ENCODE measurements at places on chromosomes 6 and 20.

- no peak for DNase-seq
Measured at GRCh38 chr20:58136149-58136484, 92.3 kb downstream of the ANKRD60 start.

- no peak for DNase-seq
Measured at GRCh38 chr6:27452496-27452897, 20.4 kb downstream of the ZNF184 start.

- DNase-seq: peak; percentile 1
Measured at GRCh38 chr20:23163562-23163961, 77.4 kb upstream of the CD93 start.

DNA sequence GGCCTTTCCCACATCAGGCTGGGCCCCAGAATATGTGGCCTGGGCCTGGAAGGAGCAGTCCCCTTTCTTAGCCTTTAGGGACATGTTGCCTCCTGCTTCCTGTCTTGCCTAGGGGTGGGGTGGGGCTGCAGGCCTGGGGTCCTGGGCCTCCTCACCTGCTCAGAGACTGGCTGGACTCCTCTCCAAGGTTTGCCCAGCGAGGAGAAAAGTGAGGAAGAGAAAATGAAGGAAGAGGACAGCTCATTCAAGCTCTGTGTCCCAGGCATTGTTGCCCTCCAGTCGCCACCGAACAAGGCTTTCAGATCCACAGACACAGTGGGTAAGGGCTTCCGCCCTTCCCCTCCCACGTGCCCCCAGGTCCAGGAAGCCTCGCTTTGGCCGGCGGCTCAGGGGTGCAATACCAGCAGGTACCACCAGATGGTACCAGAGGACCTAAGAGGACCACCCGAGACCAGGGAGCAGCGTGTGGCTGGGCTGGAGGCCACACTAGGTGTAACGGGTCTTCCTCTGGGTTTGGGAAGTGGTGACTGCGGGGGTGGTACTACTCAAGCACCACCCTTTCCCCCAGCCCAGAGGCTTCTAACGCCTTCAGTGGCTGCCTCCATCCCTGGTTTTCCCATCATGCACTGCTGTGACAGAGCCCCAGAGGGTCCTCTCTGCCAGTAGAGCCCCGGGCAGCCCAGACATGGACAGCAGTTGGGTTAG, 5.5 kb upstream of the BAK1 start:
- peak; percentile 85 for DNase-seq

DNA sequence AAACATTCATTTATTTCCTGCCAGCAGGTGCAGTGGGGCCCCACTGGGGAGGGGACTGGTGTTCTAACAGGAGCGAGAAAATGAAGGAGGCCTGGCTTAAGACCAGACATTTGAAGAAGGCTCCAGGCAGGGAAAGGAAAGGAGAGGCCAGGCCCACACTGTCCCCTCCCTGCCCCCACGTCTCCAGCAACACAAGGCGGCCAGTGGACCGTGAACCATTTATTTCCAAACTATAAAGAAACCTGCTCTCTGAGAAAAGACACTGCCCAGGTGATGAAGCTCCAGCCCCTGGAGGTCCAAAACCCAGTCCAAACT, 41.4 kb upstream of the CDH22 start:
- no peak for DNase-seq

DNA sequence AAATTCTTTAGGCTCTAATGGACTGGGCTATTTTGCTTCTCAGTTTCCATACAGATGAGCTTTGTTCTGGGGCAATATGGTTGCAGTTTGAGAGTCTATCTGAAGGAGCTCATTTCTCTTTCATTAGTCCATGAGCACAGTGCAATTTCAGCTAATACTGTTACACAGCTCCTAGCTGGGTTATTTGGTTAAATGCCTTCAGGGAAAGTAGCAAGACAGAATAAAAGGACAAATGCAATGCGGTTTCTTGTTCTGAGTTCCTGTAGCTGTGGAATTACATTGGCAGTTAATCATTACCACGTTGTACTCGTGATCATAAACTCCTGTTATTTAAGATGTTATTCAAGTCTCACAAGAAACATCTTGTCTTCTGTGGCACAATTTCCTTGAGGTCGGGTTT, 127.7 kb downstream of the BFSP1 start:
- no peak for DNase-seq

DNA sequence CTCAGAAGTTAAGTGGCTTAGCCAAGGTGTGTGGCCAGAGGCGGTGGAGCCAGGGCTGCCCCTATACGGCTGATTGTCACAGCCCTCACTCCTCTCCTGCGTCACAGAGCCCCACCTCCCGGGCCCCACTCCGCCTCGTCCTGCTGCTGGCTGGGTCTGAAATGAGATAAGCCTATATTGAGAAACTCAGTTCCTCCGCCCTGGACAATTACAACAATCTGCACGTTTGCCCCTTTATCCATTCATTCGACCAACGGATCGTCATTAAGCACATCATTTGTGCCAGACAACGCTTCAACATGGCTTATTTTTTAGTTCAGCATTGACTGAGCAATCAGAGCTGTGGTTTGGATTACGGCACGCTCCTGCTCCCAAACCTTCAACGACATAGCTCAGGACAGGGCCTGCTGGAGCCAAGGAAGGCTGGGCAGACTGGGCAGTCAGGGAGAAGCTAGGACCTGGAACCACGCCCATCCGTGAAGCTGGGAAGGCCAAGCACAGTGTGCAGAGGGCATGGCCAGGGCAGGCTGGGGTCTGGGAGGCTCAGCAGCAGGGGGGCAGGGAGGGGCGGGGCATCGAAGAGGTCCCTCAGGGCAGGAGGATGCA, 16.6 kb upstream of the EZR start:
- no peak for DNase-seq

- DNase-seq: no peak
Measured at GRCh38 chr6:108118810-108119768, 44.5 kb upstream of the OSTM1 start.

DNA sequence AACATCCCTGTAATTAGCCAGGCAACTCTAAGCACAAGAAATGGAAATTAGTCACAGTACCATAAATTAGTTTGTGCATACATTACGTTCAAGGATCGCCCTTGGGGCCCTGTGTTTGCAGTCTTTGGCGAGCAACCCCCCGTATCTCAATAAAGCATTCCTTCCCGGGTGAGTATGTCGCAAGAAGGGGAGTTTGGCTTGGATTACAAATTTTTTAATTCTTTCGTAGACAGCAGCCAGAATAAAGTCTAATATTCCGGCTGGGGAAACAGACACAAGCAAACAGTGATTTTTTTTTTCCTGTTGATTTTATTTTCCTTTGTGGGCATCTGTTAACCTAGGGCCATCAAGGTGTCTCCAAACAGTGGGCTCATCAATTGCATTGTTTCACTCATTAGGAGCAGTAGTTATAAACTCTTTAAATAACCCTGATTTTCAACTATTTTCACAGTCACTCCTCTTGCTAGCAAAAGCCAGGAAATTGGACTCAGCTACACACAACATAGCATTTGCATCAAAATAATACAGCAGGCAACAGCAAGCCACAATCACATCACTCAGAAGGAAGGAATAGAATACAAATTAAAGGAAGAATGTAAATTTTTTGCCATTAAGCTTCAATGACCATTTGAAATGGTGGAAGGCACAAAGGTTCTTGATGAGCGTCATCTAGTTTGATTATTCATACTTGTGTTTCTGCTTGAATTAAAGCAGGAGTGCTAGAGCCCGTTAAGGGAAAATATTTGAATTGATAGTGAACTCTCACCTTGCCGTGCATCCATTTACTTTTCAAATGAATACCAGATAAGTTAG, 85.3 kb downstream of the LINC00237 start:
- DNase-seq: no peak

GRCh38 chr20:59993736-59994430, 35.7 kb downstream of the CDH26 start:
- peak; percentile 22 for DNase-seq

Measured in endothelial cell (in vitro differentiated cells).